ENCODE measurements at places on chromosomes 11 and 22.

DNA sequence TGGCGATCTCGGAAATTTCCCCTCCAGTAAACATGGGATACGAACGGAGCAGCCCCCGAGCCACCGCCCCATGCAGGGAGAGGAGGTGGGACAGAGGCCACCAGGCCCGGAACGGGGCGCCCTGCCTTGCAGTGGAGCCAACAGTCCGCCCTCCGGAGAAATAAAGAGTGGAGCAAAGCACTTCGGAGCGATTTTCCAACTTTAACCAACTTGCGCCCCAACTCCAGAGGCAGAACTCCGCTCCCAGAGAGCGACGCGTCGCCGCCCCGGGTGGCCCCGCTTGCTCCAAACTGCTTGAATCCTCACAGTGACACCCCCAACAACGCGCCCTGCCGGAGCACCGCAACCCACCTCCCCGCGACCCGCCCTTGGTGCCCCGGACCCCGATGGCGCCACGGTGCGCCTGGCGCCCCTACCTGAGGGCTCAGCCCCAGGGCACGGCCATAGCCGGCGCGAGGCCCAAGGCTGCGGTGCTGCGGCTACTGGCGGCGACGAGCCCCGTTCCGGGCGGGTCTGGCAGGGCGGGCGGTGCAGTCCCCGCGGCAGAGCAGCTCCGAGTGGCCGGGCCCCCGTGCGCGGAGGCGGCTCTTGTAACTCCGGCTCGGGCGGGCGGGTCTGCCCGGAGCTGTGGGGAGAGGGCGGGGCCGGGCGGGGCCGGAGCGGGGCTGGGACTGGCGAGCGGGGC is at the start of gene AHNAK:
AHNAK (minus strand) TSS at position 563 of the 685 bp plus-strand sequence. CDS start 10,708 bp downstream, outside the sequence.
- peak; percentile 89 for DNase-seq

GRCh38 chr11:36456156-36456555 is 53.9 kb downstream of the TRAF6 start:
- no peak for DNase-seq

- DNase-seq: no peak
Measured at GRCh38 chr11:27356624-27357222, 6.3 kb downstream of the CCDC34 start.

DNA sequence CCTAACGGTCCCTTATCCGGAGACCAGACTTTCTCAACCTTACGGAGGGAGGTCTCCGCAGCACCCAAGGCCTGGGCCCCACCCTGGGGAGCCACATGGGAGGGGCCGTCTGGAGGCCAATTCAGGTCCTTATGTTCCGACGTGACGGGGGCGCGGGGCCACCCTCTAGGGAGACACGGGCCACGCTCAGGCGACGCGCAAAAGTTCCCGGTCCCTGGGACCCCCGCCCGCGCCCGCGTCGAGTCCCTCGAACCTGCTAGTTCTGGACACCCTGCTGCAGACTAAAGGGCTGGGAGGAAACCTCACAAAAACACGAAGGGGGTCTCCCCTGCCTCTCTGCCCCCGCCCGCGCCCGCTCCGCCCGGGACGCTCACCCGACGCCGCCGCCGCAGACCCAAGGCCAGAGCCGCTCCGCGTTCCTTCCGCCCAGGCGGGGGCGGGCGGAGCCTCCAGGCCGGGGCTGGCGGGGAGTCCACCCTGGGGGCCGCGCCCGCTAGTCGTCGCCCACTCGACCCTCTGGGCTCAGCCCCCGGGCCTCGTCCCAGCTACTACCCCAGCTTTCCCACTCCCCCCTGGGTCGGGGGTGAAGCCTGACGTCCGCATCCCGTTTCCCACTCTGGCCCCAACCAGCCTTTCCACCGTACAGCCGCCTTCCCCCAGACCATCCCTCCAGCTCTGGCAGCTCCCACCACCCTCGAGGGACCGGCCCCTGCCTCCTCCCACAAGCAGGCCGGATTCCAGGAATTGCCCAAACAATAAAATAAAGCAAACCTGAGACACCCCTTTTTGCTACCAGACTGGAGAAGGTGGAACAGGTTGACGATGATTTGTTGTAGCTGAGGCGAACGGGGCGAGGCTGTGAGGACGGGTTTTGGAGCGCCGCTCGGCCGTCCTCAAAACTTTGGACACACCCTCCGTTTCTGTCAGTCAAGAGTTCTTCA is 2.7 kb downstream of the RNH1 start:
- DNase-seq: peak; percentile 78

Measured in right kidney (tissue), 9 donors.